ENCODE measurements at places on chromosomes 7 and 10. TPM values are rescaled to one million over a fixed set of nuclear protein-coding genes. Genes with fewer than 3 reads are reported as not detected.

The EBLN1 gene
- total RNA-seq, result not detected

The SCIN gene
- total RNA-seq, result 0.25 TPM

The CCDC71L gene
- total RNA-seq, result 40.6 TPM

The CELF2 gene
- 42.8 TPM for total RNA-seq

The DYNC1I1 gene
- total RNA-seq, result 0.54 TPM

The ANK3 gene
- 658 TPM for total RNA-seq

The COBL gene
- total RNA-seq, result not detected

The IGFBP3 gene
- total RNA-seq, result 1,278 TPM

The PGAM1 gene
- 107 TPM for total RNA-seq

The MRC1 gene
- total RNA-seq, result 0.08 TPM

The MSS51 gene
- total RNA-seq, result 2.5 TPM

The NIPSNAP2 gene
- total RNA-seq, result 55.0 TPM

The PAPOLB gene
- not detected for total RNA-seq

The VPS41 gene
- 308 TPM for total RNA-seq

The NPFFR1 gene
- not detected for total RNA-seq

The CALML5 gene
- not detected for total RNA-seq

The GPNMB gene
- total RNA-seq, result 479 TPM

The ENO4 gene
- 1.4 TPM for total RNA-seq

The HOXA7 gene
- total RNA-seq, result not detected

The TSPAN13 gene
- not detected for total RNA-seq

The SLC26A5 gene
- not detected for total RNA-seq

The WDR11 gene
- total RNA-seq, result 86.1 TPM

The TMEM213 gene
- 0.33 TPM for total RNA-seq

The PDE6C gene
- not detected for total RNA-seq

The HMX3 gene
- not detected for total RNA-seq

The VIM gene
- 12,680 TPM for total RNA-seq

The STEAP4 gene
- total RNA-seq, result 2.1 TPM

The MET gene
- total RNA-seq, result 7.5 TPM

The CFAP69 gene
- total RNA-seq, result 6.4 TPM

The PCGF5 gene
- total RNA-seq, result 18.2 TPM

The PRKAR2B gene
- total RNA-seq, result 6.9 TPM

The ANKRD61 gene
- total RNA-seq, result not detected

The LRRD1 gene
- 0.41 TPM for total RNA-seq

The SSC4D gene
- total RNA-seq, result 0.36 TPM

The HOXA3 gene
- 3.5 TPM for total RNA-seq

Measured in fibroblast of the aortic adventitia (primary cell).